ENCODE measurements at places on chromosomes 2 and 18.

GRCh38 chr2:130336877-130337734, 5.6 kb upstream of the IMP4 start:
- DNase-seq: peak; percentile 80

DNA sequence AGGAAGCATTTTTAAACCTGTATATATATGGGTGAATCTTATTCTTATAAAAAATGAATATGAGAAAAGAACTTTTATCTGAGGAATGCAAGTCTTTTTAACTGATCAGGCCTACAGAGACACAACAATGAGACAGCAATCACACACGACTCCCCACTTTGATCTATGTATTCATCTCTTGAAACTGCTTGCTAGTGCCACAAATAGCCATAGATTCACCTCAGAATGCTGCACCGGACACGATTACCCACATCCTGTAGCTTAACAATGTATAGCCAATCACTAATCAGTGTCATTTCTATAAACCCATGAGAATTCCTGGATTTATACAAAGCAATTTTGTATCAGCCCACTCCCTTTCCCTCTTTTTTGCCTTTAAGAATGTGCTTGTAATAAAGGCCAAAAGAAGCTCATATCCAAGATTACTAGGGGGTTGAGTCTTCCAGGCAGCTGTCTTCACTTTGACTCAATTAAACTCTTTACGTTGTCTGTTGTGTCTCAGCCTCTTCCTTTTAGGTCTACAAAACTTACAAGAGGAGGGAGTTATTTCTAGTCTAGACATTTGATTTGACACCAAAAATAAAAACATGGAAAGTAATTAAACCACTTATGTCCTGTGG, 94.9 kb downstream of the MBD2 start:
- DNase-seq: no peak

DNA sequence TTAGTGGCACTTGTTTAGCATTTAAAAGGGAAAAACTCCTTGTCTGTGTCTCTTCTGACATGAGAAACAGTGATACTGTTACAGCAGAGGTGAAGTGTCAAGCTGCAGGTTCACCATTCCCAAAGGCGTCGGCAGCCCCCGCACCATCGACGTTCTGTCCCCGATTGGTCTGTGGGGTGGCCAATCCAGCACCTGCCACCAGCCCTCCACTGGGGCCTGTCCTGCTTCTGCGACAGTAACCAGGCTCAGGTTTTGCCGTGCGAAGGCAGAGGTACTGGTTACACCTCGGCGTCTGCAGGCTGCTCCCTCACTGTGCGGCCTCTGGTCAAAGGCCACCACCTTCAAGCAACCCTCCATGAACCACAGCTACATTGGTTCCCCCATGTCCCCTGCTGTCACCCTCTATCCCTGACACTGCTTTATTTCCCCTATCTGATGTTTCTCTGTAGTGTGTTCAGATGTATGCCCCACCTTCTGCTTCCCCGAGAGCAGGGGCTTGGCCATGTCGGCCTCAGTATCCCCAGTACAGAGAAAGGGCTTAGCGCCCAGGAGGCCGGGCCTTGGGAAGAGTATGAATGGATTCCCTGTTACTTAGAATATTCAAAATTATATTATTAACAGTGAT, 8.6 kb upstream of the ESPNL start:
- DNase-seq: no peak

GRCh38 chr18:57435846-57436190, 644 bp downstream of the ONECUT2 start:
- no peak for DNase-seq

GRCh38 chr2:203651621-203652020, 54.8 kb upstream of the CD28 start:
- no peak for DNase-seq

- DNase-seq: no peak
These were observed 267.9 kb downstream of the SOX11 start for GRCh38 chr2:5959836-5960820.
